Activated CD8-positive, alpha-beta memory T cell treated with anti-CD3 and anti-CD28 coated beads for 1 hour (primary cell): ENCODE measurements at places on chromosomes 6 and 20.

- no peak for DNase-seq
These were observed 2.0 kb downstream of the ECT2L start for GRCh38 chr6:138797806-138798446.

- no peak for DNase-seq
These were observed 197.9 kb upstream of the GRIK2 start for GRCh38 chr6:101195588-101195987.

GRCh38 chr20:37454636-37455385 lies 66.2 kb upstream of the NNAT start:
- no peak for DNase-seq

DNA sequence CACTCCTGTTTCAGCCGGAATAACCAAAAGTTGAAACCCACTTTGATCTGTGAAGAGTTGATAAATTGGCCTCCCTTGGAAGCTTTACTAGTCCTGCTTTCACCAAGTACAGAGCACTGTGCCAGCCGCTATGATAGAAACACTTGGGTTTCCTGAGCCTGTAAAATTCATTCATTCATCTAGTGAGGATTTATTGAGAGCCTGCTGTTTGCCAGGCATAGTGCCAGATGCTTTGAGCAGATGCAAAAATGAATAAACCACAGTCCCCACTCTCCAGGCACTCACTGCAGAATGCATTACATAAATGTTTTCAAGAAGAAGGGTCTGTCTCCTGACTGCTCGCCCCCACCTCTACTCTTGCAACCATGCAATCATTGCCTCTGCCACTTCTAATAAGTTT lies 25.3 kb upstream of the TMEM217 start:
- no peak for DNase-seq

GRCh38 chr20:59787538-59787890 lies 145.9 kb downstream of the SYCP2 start:
- no peak for DNase-seq

DNA sequence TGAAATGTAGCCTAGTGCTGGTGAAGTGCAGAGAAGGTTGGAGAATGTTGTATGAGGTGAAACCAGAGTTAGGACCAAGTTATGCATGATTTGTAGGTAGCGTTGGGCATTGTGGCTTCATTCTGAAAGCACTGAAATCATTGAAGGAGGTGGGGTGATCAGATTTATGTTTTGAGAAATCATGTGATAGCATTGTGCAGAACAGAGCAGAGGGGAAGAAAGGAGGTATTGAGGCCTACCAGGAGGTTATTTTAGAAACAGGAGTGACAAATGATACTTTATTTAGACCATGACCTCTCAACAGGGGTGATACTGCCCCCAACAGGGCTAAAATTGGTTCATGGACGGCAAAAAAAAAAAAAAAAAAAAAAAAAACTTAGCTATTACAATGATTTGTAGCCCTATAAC lies 15.6 kb upstream of the HMGN3 start:
- DNase-seq: no peak

DNA sequence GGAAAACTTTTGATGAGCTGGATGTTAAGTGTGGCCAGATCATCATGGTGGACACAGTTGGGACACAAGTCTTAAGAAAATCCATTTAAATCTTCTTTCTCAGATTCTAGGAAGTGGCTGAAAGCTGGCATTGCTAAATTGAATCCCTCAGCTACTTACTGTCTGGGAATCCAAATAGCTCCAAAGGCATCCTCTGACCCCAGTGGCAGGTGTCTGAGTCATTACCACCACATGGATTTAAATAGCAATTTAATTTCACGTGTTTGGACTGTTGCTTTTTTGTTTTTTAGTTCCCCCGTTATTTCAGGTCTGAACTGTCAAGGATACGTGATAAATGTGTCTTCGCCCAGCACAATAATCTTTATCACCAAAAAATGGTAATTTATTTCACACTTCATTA lies 33.2 kb upstream of the HDGFL1 start:
- no peak for DNase-seq

DNA sequence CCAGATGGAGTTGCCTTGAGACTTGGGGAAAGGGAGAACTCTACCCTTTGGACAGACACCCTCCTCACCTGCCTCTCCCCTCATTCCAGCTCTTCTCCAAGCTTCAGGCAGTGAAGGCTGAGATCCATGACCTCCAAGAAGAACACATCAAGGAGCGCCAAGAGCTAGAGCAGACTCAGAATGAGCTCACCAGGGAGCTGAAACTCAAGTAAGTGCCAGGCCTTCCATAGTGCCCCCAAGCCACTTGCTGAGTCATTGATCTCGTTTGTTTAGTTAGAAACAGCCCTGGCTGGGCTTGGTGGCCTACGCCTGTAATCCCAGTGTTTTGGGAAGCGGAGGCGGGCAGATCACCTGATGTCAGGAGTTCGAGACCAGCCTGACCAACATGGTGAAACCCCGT lies 39.2 kb downstream of the KIF3B start:
- DNase-seq: no peak
